ENCODE measurements at places on chromosomes 5 and 9. TPM values are rescaled to one million over a fixed set of nuclear protein-coding genes. Genes with fewer than 3 reads are reported as not detected.

GRCh38 chr9:89071591-89071990, 80.3 kb downstream of the S1PR3 start:
- DNase-seq: no peak

- DNase-seq: no peak
Measured at GRCh38 chr9:131693651-131694597, 46.0 kb downstream of the RAPGEF1 start.

DNA sequence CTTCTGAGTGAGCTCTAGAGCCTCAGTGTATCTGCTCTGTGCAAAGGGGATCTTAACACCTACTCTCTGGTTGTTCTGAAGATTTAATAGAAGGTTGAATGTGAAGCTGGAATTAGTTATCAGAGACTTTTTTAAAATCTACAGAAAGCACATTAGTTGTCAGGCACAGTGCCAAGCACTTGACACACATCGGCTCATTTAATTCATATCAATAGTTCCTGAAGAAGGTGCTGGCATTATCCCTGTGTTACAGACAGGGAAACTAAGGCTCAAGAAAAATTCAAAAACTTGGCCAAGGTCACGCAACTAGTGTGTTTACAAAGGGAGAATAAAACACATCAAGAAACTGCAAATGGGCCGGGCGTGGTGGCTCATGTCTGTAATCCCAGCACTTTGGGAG, 80.2 kb downstream of the FGF18 start:
- DNase-seq: no peak

Gene C6
- total RNA-seq: not detected

GRCh38 chr5:40233268-40233667, 446.4 kb upstream of the PTGER4 start:
- DNase-seq: no peak

All from T-helper 17 cell (primary cell).